ENCODE measurements at places on chromosomes 4 and X.

GRCh38 chrX:97155816-97156215, 272.1 kb downstream of the RPA4 start:
- no peak for DNase-seq

DNA sequence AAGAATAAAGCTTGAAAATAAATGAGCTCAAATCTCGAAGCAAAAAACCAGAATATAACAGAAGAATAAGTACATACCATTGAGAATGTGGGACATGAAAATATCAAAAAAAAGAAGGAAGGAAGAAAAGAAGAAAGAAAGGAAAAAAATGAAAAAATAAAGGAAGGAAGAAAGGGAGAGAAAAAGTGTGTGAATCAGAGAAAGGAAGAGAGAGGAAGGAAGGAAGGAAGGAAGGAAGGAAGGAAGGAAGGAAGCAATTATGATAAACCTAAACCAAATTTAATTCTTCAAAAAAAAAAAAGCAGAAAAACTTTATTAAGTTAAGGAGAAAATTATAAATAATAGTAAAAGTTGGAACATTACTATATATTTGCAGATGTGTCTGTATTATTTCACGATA, 949.8 kb downstream of the NLGN4X start:
- no peak for DNase-seq

GRCh38 chrX:152810403-152810802, 20.2 kb downstream of the CETN2 start:
- DNase-seq = no peak

DNA sequence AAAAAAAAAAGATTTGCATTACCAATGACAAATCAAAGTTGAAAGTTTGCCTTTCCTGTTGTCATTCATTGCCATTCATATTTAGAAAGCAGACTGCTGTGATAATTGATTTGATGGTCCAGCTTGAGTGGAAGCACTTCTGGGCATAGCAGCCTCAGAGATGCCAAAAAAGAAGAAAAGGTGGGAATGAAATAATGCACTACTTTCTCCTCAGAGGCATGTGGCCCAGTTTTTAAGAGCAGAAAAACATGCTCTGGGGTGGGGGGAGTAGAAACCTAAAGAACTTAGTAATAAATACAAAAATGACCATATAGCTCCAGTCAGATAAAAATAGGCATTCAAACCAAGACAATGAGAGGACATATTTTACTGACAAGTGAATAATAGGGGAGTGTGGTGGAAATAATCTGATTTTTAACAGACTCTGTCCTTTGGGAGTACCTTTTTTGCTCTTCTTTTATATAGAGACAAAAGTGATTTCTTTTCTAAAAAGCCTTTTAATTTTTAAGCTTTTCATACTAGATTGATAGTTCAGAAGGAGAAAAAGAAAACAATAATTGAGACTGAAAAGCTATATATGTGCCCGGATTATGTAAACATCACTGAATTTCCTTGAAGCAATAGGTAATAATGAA, 599.1 kb downstream of the RPA4 start:
- DNase-seq = no peak

- no peak for DNase-seq
Measured at GRCh38 chr4:105198541-105198940, 51.9 kb downstream of the TET2 start.

DNA sequence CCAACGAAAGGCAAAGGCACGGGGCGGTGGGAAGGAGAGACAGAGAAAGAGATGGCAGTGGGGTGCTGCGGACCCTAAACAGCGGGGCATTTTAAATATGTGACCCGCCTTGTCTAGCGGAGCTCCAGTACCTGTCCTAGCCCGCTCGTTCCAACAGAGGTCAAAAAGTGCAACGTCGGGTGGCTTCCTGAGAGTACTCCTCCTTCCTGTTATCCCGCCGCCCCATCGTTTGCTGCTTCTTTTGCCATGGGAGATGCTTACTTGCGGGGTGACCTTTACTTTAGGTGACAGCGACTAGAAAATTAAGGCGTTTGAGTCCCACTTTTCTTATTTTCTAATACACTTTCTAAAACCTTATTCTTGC, 735 bp downstream of the NRK start:
- no peak for DNase-seq

DNA sequence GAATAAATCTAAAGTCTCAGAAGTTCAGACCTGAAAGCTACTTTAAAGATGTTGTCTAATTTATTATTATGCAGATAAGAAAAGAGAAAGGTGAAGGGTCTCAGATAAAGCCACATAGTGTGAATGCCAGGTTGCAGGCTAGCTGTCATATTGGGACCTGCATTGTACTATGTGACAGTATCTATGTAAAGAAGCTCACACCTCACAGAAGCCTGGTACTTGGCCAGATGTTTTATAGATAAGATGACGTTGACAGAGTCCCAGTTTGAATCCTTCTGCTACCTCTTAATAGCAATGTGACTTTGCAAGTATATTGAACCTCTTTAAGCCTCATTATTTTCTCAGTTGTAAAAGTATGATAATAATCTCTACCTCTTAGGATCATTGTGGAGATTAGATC, 227.0 kb downstream of the SPRY1 start:
- no peak for DNase-seq

DNA sequence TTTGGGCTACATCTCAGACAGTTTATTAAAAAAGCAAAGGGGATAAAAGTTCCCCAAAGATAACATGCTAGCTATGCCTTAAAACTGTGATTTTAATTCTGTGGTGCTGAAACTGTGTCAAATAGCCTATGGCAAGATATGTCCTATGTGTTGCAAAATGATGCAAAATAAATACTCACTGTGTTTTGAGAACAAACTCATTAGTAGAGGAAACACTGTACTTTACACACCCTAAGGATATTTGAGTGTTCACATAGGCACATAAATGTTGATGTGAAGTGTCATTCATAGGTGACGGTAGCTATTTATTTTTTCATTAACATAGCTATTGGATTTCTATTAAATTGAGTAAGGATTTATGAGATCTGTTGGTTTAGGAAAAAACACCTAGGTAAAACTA, 351.9 kb downstream of the FAT4 start:
- no peak for DNase-seq

Measured in stimulated activated CD4-positive, alpha-beta T cell treated with anti-CD3 and anti-CD28 coated beads, Interleukin-2, amount 100 ng/mL, for 48 hours (primary cell).